NCI-H1436 (cell line): ENCODE measurements at places on chromosomes 12 and 14.

DNA sequence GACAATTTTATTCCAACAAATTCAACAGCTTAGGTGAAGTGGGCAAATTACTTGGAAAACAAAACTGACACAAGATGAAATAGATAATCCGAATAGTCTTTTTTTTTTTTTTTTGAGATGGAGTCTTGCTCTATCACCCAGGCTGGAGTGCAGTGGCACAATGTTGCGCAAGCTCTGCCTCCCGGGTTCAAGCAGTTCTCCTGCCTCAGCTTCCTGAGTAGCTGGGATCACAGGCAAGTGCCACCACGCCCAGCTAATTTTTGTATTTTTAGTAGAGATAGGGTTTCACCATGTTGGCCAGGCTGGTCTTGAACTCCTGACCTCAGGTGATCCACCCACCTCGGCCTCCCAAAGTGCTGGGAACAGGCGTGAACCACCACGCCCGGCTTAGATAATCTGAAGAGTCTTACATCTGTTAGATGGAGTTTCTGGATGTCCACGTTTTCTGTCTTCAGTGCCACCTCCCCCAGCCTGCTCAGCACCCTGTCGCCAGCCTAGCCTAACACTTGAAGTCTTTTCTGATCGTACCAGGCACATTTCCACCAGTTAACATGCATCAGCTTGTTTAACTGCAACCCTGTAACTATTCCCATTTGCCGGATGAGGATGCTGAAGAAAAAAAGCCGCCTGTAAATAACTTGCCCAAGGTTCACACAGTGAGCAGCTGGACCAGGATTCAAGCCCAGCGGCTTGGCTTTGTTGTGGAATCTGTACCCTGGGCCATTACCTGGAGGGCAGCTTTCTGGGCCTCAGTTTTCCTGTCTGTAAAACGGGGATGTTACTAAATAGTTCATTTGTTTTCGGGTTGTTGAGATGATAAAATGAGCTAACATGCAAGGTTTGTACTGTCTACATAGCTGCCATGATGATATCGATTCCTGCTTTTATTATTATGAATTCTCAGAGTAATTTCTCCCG lies 26.4 kb downstream of the FBRSL1 start:
- no peak for DNase-seq

GRCh38 chr14:34350903-34351302 lies 111.1 kb downstream of the SPTSSA start:
- no peak for DNase-seq

DNA sequence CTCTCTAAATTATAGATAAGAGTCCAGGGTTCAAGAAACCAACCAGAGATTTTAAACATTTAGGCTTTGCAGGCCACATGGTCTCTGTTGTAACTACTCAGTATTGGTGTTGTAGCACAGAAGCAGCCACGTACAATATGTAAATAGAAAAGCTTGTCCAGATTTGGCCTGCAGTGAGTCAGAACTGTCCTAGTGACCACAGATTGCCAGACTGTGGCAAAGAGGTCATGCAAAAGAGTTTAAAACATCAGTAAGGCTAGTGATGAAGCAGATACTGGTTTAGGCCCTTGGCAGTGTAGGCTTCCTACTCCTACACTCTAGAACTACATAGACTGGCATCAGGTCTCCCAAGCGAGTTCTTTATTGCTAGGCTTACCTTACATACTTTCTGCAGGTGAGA lies 117.6 kb upstream of the GARIN6 start:
- no peak for DNase-seq

GRCh38 chr14:104211215-104211614 lies 72.8 kb downstream of the KIF26A start:
- no peak for DNase-seq

DNA sequence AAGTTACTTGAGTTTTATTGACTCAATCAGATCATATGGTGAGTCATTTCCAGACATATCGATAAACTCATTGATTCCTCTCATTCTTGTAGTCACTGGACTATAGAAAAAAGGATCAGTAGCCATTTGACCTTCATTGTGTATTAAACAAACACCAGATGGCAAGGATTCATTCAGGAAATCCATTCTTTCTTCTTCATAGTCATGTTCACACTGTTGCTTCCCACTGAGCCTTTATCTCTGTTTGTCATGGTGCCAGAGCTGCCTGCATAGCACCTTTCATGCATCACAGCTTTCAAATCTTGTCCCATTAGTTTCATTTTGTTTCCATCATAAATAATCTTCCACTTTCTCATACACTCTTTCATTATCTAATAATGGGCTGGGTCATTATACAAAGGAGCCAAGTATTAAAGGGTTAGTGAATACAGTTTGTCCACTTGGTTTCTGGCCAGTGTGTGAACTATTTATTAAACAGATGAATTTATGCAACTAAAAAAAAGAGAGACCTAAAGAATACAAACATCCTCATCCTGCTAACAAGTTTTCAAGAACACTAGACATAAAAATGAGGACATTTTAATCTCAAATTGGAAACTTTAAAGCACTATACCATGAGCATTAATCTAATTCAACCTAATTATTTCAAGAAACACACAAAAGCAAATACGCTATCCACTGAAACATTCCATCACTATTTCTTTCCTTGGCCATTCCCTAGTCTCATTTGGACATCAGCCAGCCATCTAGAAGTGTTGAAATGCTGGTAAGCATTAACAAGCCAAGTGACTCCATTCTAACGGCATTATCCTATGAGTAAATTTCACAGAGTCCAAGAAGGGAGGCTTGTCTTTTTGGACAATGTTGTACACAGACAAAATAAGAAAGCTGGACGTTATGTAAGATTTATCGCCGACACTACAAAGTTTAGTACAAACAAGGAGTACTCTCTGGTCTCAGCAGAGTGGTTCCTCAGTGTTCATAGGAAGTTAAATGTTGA lies 476.5 kb downstream of the FOXG1 start:
- no peak for DNase-seq

DNA sequence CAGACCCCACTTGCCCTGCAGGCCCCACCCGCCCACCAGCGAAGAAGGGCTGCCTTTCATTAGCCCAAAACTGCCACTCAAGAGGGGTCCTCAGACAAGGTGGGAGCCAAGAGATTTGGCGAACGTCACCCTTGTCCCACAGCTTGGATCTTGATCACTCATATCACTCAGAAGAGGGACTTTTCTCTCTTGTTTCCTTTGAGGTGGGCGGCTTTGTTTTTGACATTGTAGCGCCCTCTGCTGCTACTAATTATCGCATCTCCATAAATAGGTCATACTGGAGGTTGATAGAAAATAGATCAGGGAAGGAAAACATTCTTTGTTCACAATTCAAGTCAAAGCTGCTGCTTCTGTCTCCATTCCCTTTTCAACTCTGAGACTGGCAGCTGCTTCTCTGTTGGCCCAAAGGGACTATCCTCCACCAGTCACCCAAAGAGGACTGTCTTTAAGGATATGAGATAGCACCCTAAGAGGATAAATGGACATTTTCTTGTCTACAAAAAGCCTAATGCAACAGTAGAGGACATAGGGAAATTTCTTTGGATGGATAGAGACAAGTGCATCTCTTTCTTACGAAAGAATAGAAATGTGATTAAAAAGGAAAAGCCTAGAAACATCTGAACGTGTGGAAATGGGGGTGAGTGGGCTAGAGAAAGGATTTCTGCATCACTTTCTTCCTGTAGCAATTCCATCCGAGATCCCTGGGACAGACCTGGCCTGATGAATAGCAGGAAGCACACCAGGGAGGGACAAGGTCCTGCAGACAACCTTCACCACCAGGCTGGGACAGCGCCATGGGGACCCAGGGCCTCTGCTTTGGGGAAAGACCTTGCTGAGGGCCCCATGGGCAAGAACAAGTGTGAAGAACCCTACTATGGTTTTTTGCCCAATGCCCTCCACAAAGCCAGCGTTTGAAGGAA lies 115.8 kb downstream of the DAD1 start:
- no peak for DNase-seq
